Dermis blood vessel endothelial cell (primary cell): ENCODE measurements at places on chromosomes 16 and 17.

DNA sequence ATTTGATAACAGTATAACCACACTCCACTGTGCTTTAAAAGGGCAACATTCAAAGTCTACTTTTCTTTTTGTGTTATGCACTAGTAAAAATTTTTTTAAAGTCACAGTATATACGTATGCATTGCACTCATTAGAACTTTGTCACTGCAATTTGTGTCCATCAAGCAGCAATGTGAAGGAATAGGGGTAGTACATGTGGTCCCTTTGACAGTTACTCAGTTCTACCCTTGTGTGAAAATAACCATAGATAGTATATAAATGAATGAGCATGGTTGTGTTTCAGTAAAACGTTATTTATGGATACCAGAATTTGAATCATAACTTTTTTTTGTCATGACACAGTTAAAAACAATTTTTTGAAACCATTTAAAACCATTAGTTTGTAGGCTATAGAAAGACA, 30.7 kb downstream of the NFATC3 start:
- DNase-seq, result no peak

DNA sequence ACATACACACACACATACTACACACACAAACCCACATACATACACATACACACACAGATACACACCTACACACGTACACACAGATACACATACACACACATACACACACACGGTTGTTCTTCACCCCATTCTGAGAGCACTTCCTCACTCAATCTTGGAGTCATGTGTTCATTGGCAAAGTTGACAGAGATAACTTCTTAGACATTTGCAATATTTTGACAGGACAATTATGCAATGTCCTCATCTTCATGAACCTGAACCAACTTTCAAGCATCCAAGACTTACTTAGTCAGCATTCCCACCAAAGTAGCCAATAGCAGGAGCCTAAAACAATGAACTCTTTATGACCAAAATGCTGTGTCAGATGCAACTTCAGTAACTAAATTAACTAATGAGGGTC, 77.1 kb upstream of the DNAH17 start:
- no peak for DNase-seq

- DNase-seq, result no peak
Observed at GRCh38 chr17:30958187-30958586, 12.7 kb upstream of the RNF135 start.

- no peak for DNase-seq
Observed at GRCh38 chr16:82152641-82153112, 17.3 kb downstream of the MPHOSPH6 start.

DNA sequence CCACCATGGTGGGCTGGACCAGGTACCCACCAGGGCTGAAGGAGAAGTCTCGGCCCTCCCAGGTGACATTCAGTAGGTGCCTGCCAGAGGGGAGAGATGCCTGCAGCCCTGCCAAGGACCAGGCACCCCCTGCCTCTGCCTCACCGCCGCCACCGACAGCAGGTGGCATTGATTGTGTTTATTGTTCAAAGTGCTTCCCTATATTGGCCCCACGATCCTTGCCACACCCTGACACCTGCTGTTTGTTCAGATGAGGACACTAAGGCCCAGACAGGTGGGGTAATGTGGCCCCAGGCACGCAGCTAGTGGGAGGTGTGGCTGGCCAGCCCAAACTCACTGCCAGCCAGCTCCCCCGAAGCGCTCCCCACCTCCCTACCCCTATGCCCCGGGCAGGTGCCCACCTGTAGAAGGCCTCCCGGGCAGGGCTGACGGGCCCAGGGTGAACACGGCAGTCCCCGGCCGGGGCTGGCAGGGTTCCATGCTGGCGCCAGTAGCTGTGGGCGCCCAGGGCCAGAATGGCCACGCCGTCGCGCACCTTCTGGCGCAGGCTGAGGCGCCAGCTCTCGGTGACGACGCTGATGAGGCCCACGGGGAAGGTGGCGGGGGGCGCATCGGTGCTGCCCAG, 8.0 kb downstream of the GRIN2C start:
- no peak for DNase-seq

GRCh38 chr17:6428207-6428965, 6.5 kb downstream of the AIPL1 start:
- DNase-seq, result no peak
